ENCODE measurements at places on chromosomes 4 and X.

DNA sequence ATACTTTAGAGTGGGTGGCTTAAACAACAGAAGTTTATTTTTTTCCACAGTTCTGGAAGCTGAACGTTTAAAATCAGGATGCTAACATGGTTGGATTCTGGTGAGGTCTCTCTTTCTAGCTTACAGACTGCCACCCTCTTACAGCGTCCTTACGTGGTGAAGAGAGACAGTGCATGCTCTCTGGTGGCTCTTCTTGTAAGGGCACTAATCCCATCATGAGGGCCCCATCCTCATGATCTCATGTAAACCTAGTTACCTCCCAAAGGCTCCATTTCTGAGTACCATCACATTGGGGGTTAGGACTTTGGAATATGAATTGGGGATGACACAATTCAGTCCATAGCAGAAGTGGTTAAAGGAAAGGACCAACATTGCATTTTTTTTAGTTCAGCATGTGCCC is 132.8 kb downstream of the BMPR1B start:
- no peak overlapping the region for H3K27ac ChIP-seq
- no peak overlapping the region for H3K4me3 ChIP-seq
- DNase-seq, result no peak
- H3K27me3 ChIP-seq, result peaks cover 2% of the 10 kb centered on the region
- no peaks in the 10 kb centered on the region for H3K36me3 ChIP-seq
- no peaks in the 10 kb centered on the region for H3K4me1 ChIP-seq

- no peak overlapping the region for H3K4me3 ChIP-seq
- peaks cover 2% of the 10 kb centered on the region for H3K27me3 ChIP-seq
- H3K27ac ChIP-seq, result no peak overlapping the region
Observed at GRCh38 chr4:162891788-162892707, 274.6 kb downstream of the NAF1 start.

DNA sequence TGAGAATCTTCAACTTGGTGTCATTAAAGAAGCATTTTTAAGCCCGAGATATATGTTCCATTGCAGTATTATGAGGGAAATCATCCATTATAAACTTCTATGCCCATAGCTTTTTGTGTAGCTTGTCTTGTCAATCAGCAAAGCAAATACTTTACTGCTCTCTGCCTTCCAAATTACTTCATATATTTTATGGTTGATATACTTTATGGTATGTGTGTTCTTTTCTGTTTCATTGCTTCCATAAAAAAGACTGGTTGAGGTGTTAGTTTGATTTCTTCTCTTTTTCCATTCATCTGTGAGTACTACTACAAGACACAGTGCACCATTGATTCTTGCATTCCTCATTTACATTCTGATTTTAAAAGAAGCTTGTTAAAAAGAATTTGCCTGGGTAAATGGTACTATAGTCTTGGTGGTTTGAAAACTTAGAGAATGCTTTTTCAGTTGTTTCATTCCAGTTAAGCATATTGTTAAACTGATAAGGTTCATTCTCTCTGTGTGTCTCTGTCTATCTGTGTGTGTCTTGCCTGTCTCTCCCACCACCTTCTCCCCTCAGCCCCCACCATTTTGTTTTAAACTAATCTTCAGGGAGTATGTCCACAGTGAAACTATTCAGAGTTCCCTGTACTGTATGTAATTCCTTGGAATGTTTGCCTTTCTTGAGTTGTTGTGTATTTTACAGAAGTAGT is 27.1 kb downstream of the STAG2 start:
- H3K36me3 ChIP-seq, result peaks cover 8% of the 10 kb centered on the region
- DNase-seq, result no peak
- H3K4me1 ChIP-seq, result peaks cover 48% of the 10 kb centered on the region
- no peaks in the 10 kb centered on the region for H3K27me3 ChIP-seq
- H3K4me3 ChIP-seq, result no peak overlapping the region

DNA sequence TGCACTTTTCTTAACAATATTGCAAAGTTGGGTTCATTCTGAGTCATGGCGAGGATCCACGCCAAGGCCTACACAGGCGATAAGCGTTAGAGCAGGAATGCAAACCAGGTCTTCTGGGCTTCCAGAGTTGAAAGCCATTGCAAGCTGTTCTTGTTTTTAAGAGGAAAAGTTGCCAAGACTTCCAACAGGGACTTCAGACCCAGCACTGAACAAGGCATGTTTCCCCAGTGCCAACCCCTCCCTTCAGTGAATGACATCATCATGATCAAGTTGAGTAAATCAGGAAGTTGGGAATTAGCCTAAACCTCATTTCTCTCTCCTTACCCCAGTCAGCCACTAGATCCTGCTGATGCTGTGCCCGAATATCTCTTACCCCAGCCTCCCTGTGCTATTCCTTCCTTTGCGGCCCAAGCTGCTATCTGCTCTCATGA is 355.1 kb downstream of the HS3ST1 start:
- H3K27me3 ChIP-seq, result no peaks in the 10 kb centered on the region
- no peaks in the 10 kb centered on the region for H3K4me1 ChIP-seq
- H3K36me3 ChIP-seq, result no peaks in the 10 kb centered on the region
- DNase-seq, result no peak
- no peak overlapping the region for H3K4me3 ChIP-seq

DNA sequence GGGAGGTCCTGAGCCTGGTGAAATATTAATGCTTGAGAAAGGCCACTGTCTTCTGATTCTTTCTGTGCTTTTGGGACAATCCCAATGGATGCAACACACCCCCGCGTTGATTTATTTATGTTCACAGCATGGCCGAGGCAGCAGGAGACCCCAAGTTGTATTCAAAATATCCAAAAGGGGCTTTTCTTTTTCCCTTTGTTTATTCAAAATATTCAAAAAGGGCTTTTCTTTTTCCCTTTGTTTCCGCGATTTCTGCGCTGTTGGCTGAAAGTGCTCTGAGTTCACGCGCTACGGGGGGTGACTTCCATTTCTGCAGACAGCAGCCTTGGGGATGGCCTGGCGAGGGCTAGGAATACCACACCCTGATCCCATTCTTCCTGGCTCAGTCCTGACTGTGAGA is 59.5 kb upstream of the PPP2R3B start:
- no peak overlapping the region for H3K4me3 ChIP-seq
- no peaks in the 10 kb centered on the region for H3K27me3 ChIP-seq
- no peak for DNase-seq
- H3K27ac ChIP-seq, result no peak overlapping the region

- H3K4me3 ChIP-seq, result no peak overlapping the region
- peaks cover 9% of the 10 kb centered on the region for H3K4me1 ChIP-seq
- DNase-seq, result no peak
- H3K27ac ChIP-seq, result no peak overlapping the region
Observed at GRCh38 chr4:2697995-2698414, 58.1 kb downstream of the TNIP2 start.
